ENCODE measurements at places on chromosomes 12 and 14.

GRCh38 chr12:107436376-107436775 is 249.2 kb upstream of the PWP1 start:
- peaks cover 5% of the 10 kb centered on the region for H3K4me1 ChIP-seq
- no peak overlapping the region for H3K27ac ChIP-seq
- no peaks in the 10 kb centered on the region for H3K36me3 ChIP-seq
- peak; percentile 20 for DNase-seq

GRCh38 chr14:36442824-36443241 is 77.2 kb downstream of the NKX2-1 start:
- peaks cover 3% of the 10 kb centered on the region for H3K27me3 ChIP-seq
- peaks cover 4% of the 10 kb centered on the region for H3K4me1 ChIP-seq
- DNase-seq, result no peak
- no peaks in the 10 kb centered on the region for H3K36me3 ChIP-seq
- H3K4me3 ChIP-seq, result no peak overlapping the region
- H3K27ac ChIP-seq, result no peak overlapping the region

GRCh38 chr12:39074063-39074462 is 168.7 kb upstream of the CPNE8 start:
- DNase-seq, result no peak
- no peak overlapping the region for H3K27ac ChIP-seq
- no peaks in the 10 kb centered on the region for H3K36me3 ChIP-seq

DNA sequence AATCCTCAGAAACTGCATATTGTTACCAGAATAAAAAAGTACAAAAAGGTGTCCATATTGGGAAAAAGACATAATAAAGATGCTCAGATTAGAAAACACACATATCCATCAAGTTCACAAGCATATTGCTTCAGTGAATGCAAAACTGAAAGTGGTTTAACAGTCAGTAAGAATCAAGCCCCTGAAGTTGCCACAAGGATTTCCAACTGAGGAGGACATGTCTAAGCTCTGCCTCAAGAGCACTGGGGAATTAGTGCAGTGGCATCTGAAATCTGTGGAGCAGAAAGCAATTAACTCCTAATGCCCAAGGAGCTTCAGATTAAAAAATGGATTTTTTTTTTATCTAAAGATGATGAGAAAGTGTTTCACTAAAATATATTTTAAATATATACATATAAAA is 113.2 kb downstream of the DENND5B start:
- no peaks in the 10 kb centered on the region for H3K27me3 ChIP-seq
- H3K36me3 ChIP-seq, result no peaks in the 10 kb centered on the region
- H3K4me1 ChIP-seq, result no peaks in the 10 kb centered on the region
- no peak overlapping the region for H3K27ac ChIP-seq
- no peak overlapping the region for H3K4me3 ChIP-seq
- DNase-seq, result no peak

- no peaks in the 10 kb centered on the region for H3K27me3 ChIP-seq
- no peaks in the 10 kb centered on the region for H3K36me3 ChIP-seq
- H3K4me3 ChIP-seq, result no peak overlapping the region
Measured at GRCh38 chr14:31340297-31341063, 79.9 kb downstream of the HEATR5A start.

- no peak for DNase-seq
- no peak overlapping the region for H3K27ac ChIP-seq
- no peaks in the 10 kb centered on the region for H3K27me3 ChIP-seq
Measured at GRCh38 chr12:1171657-1172408, 180.8 kb downstream of the ERC1 start.

GRCh38 chr14:103519043-103519836 is 3.4 kb downstream of the CKB start:
- peaks cover 20% of the 10 kb centered on the region for H3K36me3 ChIP-seq
- H3K27me3 ChIP-seq, result peaks cover 4% of the 10 kb centered on the region
- peaks cover 12% of the 10 kb centered on the region for H3K4me1 ChIP-seq
- no peak for DNase-seq
- no peak overlapping the region for H3K4me3 ChIP-seq
